GM13976 (cell line): ENCODE measurements at places on chromosomes 7 and 10.

DNA sequence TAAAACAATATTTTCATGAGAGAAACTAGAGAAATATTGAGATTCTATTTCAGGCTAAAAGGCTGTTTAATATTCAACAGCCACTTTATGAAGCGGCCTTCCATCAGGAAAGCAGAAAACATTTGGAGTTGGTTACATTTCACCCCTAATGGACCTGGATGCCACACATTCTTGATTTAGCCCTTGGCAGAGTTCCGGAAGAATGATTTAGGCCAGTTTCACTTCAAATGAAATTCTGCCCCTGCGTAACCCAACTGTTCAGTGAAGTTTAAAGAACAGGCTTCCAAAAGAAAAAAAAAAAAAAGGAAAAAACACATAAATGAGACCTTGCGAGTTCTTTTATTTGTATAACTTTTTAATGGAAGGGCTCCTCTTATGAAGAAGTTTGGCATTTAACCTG is 239.2 kb upstream of the AKR1E2 start:
- DNase-seq, result no peak

GRCh38 chr7:28528899-28529298 is 116.6 kb downstream of the CREB5 start:
- DNase-seq, result no peak

- DNase-seq, result no peak
Measured at GRCh38 chr10:122474131-122474818, 12.9 kb downstream of the HTRA1 start.

DNA sequence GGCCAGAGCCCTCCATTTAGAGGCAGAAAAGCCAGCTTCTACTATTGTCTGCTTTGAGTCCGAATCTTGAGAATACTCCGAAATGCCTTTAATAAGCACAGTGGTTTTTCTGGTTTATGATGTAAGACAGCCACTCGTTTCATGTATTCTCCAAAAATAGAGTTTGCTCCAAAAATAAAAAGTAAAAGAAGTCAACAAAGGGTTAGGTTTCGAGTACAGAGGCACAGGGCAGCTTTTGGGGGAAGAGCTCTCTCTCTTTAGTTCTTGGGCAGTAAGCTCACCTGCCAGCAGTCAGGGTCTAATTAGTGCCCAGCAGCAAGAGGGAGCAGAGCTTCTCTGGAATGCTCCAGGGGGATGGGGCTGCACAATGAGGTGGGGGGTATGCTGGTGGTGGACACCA is 20.2 kb downstream of the CREB3L2 start:
- peak; percentile 66 for DNase-seq

- no peak for DNase-seq
Measured at GRCh38 chr10:5533098-5533731, 8.5 kb downstream of the CALML3 start.

GRCh38 chr10:71555087-71555723 is 158.5 kb downstream of the CDH23 start:
- no peak for DNase-seq

- no peak for DNase-seq
Measured at GRCh38 chr7:35889001-35889400, 88.1 kb downstream of the SEPTIN7 start.

GRCh38 chr7:27303026-27303425 is 60.4 kb downstream of the EVX1 start:
- DNase-seq, result no peak

DNA sequence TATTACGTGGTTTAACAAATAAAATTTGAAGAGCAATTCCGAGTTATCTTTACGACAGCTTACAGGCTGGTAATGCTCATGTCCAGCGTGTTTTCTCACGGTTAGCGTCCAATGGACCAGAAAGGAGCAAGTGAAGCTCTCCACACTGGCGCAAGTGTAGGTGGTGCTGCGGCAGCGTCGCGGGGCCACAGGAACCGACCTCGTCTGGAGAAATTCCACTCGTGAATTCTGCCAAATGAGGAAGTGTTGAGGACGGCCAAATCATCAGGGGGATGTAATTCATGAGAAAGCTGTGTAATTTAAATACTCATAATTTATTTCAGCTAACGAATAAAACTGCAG is 350 bp upstream of the ZNF37A start:
- no peak for DNase-seq

GRCh38 chr10:14362104-14362503 is 31.4 kb upstream of the FRMD4A start:
- DNase-seq, result no peak
